CD8-positive, alpha-beta T cell (primary cell): ENCODE measurements at places on chromosomes 11 and 22.

- peak; percentile 53 for DNase-seq
Measured at GRCh38 chr22:49929211-49929979, 11.0 kb downstream of the CRELD2 start.

DNA sequence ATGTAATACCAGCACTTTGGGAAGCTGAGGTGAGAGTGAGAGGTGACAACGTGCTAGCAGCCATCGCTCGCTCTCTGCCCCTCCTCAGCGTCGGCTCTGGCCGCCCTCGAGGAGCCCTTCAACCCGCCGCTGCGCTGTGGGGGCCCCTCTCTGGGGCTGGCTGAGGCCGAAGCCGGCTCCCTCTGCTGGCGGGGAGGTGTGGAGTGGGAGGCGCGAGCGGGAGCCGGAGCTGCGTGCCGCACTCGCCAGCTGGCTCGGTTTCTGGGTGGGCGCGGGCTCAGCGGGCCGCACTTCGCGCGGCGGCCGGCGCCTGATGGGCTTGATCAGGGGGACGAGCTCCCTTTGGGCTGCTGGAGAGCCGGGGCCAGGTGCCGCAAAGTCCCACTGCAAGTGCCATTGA lies 98.9 kb upstream of the UBASH3B start:
- DNase-seq = peak; percentile 20

GRCh38 chr11:11113626-11114025 lies 239.4 kb downstream of the CSNK2A3 start:
- DNase-seq = no peak

DNA sequence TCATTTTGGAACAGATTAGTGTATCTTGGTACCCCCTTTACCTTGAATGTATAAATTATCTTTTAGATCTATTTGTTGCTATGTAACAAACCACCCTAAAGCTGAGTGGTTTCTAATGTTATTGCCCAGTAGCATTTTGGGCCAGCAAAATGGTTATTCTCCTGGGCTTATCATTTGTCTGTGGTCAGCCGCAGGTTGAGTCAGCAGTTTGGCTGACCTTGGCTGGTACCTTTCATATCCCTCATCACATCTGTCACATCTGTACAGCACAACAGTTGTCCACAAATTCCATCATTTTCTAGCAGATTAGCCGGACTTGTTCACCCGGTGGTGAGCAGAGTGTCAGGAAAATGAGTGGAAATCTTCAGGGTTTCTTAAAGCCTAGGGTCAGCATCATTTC lies 588.5 kb upstream of the ARHGAP42 start:
- no peak for DNase-seq

- no peak for DNase-seq
Measured at GRCh38 chr11:102332611-102332994, 14.4 kb upstream of the BIRC2 start.

GRCh38 chr11:4699697-4700435 lies 2.2 kb upstream of the OR51E2 start:
- no peak for DNase-seq

DNA sequence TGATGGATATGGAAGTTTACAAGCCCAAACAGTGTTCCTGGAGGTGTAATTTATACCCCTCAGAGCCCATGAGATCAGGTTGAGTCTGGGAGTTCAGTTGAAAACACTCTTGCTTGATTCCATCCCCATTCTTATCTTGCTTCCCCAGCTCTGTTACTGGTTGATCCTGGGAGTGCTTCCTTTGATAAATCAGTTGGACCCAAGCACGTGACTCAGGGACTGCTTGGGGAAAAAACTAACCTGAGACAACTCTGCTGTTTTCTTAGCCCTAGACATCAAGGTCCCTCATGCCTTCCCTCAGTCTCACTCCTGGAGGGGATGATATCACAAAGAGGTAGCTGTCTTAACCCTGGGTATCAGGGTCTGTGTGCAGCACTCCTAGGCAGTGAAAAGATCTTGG lies 35.0 kb upstream of the SLC1A2 start:
- DNase-seq = no peak

DNA sequence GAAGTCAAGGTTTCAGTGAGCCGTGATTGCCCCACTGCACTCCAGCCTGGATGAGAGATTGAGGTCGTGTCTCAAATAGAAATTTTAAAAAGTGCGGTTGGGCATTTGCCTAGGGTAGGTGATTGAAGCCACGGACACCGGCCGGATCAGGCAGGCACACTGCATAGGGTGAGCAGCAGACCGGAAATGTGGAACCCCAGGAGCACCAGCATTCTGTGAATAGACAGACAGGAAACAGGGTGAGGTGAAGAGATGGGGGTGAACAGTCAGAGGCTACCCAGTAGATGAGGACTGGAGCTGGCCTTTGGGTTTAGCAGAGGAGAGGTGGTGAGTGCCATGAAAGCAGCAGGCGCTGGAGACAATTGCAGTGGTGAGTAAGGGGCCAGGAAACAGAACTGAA lies 43.5 kb downstream of the PPFIA1 start:
- DNase-seq = no peak

- peak; percentile 61 for DNase-seq
Measured at GRCh38 chr11:117843666-117844484, 19.3 kb upstream of the FXYD2 start.

DNA sequence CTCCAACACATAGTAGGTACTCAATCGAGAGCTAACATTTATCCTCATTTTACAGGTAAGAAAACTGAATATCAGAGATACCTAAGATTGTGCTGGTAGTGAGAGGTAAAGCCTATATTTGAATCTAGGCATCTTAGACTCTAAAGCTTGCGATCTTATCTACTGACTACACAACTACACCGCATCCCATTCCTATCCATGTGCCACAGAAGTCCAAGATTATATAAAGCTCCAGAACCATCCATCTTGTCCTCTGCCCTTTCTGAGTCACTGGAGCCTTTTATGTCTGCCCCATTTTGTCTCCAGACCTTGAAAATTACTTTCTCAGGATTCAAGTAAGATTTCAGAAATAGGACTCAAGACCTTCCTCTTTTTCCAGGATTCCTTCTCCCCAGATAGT lies 84.4 kb downstream of the OR5AK2 start:
- no peak for DNase-seq

DNA sequence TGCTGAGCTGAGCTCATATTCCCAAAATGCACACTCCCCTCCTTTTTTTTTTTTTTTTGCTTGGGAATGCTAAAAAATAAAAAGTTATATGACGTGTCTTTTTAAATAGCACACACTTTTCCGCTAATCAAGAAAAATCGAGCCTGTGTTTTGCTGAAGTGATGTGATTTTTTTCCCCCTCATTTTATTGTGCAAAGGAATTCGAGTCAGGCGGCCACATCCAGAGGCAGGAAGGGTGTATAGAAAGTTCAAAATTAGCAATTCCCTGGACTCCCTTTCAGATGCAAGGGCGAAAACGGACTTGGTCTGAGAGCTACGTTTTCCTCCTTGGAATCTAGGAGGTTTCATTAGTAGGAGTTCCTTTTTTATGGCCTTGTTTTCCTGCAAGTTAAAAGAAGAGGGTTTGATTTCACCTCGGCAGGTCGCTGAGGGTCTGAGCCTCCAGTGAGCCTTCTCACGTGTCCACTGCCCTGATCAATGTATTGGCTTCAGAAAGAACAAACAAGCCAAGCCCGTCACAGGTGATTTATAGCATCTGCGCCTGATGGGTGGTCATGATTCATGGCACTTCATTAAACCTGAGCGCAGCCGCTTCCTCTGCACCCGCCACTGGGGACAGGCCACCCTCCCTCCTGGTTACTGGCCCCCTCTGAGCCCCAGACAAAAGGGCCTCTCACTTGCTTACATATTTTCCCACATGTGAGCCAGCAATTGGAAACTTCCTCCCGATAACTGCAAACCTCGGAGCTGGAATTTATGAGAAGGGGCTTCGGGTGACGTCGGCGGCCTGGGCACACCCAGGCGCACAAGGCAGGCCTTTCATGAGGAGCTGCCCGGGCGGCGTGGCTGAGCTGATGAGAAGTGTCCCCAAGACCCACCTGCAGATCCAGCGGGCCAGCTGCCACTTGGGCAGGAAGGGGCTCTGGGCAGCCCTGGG lies 64.4 kb upstream of the LINC01488 start:
- DNase-seq = no peak

GRCh38 chr11:126839496-126839895 lies 161.1 kb downstream of the KIRREL3 start:
- no peak for DNase-seq

DNA sequence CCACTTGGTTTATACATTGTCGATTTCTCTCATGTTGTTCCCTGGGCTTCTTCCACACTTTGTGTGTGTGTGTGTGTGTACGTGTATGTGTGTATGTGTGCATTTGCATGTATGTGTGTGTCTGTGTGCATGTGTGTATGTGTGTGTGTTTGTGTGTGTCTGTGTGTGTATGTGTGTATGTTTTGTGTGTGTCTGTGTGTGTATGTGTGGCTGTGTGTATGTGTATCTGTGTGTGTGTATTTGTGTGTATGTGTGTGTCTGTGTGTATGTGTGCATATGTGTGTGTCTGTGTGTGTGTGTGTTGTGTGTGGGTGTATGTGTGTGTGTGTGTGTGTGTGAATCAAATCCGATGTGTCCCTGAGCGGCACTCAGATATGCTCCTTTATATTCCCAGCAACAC lies 4.5 kb upstream of the SCGB1D2 start:
- DNase-seq = no peak

GRCh38 chr11:37450613-37451012 lies 852.6 kb upstream of the RAG2 start:
- DNase-seq = no peak

GRCh38 chr11:1052133-1053011 lies 15.9 kb upstream of the MUC6 start:
- DNase-seq = no peak

DNA sequence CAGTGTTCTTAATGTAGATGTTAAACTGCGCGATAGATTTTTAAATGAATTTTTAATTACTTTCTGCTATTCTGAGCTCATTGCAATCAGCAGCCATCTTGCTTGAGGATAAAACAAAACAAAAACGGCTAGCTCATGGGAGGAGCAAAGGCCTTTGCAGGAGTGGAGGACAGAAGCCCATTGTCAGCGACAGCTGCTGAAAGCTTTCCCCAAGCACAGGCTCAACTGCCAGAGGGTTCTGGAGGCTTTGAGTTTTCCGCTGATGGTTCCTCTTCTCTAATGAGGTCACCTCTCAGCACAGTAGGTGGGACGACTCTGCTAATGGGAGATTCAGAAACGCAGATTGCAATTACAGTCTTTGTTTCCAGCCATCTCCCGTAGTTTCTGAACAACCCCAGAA lies 167.1 kb upstream of the TTC12 start:
- DNase-seq = no peak

- no peak for DNase-seq
Measured at GRCh38 chr11:23723861-23724260, 773.0 kb upstream of the LUZP2 start.

- DNase-seq = no peak
Measured at GRCh38 chr11:116580799-116581198, 192.0 kb downstream of the BUD13 start.

- DNase-seq = peak; percentile 52
Measured at GRCh38 chr11:75214411-75214821, 26.2 kb upstream of the TPBGL start.

DNA sequence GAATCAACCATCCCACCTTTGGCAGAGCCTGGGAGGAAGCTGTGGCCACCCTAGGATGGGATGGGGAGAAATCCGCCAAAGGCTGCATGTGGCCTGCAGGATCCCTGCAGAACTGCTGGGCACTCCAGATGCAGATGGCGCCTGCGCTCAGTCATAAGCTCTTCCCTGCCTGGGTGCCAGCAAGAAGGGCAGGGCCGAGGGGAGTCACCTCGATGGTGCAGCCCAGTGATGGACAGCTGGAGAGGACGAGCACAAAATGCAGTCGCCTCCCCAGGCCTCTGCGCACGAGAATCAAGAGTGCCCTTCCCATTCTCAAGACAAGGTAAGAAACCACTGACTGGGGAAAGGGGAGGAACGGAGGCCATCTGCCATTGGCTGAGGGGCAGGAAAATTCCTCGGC lies 693.6 kb downstream of the TBC1D22A start:
- DNase-seq = no peak

DNA sequence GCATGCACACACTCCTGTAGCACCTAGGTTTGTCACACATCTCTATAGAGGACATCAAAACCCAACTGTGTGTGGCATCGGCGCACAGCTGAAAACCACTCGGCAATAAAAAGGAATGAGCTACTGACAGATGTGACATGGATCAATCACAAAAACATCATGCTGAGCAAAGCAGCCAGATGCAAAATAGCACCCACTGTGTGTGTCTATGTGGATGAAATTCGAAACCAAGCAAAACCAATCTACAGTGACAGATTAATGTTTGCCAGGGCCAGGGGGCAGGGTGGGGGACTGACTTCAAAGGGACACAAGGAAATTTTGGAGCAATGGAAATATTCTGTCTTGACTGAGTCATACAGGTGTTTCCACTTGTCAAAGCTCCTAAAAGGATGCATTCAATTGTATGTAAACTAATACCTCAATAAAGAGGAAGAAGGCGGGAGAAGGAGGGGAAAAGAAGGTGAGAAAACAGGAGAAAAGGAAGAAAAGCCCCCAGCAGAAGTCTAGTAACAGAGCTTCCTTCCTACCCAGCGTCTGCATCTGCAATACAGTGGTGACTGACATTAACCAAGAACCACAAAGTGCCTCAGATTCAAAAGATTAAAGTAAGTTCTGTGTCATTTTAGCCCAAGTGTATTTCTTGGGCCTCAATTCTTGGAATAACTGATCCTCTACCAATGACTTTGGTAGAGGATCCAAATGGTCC lies 49.8 kb downstream of the PACSIN2 start:
- no peak for DNase-seq

DNA sequence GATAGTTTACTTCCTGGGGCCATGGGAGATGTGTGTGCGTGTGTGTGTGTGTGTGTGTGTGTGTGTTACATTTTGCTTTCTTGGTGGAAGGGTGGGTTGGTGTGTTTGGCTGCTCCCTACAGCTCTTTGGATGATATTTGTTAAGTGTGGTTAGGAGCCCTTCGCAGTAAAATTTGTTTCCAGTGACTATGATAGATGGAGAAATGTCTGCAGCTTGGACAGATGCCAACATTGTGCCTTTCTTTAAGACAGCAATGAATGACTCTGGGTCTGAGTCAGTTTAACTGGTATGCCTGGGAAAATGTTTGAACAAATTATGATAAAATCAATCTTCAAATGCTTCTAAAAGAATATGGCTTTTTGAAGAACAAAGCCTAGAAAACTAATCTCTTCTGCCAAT lies 102.7 kb upstream of the TRPC6 start:
- DNase-seq = no peak

DNA sequence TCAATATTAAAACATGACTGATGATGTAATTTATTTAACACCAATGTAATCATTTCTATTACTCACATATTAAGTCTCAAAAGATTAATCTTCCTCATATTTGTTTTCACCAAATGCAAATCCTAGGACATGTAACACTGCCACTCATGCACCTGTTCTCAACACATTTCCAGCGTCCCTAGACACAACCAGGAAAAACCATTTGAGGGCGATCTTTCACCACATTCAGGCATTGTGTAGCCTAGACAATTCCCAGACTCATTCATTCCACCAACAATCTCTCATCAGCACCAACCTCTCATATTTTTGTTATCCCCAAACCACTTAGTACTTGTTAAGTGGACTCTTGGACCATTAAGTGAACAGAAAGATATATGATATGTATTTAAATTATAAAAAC lies 66.1 kb downstream of the SLC36A4 start:
- DNase-seq = peak; percentile 1
